ENCODE measurements at places on chromosomes 2 and 18.

GRCh38 chr2:230905448-230906421, 19.3 kb downstream of the GPR55 start:
- DNase-seq: no peak

DNA sequence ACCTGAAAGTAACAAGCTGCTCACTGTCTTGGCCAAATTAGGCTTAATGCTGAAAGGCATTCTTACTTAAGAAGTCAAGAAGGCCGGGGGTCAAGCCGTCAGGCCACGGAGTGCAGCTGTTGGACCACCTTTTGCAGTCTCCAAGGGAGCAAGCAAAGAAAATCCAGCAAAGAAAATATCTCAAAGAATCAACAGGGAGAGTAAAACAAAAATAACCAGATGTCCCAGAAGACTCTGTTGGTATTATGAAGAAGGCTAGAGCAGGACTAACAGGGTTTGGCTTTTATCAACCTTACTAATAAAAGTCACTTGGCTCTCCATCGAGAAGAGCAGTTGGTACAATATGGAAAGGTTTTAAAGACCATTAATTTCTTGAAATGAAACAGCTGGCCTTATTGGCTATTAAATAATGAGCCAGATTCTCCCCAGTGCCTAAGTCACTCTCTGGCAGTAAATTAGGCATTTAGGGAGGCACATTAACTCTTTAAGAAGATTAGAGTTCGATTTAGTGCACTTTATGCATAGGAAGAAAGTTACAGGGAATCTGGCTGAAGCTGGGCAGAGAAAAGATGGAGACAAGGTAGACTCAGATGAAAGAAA, 110.8 kb upstream of the NRP2 start:
- DNase-seq: no peak

DNA sequence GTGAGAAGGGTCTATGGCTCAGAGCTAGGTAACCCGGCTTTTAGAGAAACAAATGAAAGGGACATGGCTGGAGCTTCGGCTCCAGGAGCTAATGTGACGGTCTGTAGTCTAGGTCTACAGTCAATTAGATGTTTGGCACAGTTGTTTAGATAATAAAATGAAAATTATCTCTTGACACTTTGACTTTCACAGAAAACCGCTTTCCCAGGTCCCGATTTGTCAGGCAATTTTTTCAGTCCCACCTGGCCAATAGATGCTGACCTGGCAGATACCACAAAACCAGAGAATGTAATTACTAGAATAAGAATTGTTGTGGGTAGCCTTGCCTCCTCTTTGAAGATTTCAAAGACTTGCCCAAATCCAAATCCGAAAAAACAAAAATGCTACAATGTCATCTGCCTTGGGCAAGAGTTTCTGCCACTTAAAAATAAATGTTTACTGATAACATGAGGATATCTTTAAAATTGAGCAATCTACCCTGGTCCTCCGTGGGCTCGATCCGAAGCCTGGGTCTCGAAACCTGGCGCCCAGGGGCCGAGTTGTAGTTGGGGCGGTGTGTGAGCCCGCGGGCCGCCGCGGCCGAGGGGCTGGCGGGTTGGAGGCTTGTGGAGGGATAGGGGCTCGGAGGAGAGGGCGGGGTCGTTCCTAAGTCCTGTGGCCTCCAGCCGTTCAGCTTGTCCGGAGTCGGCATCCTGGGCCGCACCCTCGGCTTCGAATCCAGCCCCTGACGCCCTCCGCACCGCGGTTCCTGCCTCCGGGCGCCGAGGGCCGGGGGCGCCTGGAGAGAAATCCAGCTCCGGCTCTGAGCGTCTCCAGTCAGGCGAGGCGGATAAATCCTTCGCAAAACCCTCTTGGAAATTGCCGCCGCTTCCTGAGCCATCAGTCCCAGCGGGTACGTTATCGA, 2.3 kb downstream of the EMX1 start:
- DNase-seq: no peak

DNA sequence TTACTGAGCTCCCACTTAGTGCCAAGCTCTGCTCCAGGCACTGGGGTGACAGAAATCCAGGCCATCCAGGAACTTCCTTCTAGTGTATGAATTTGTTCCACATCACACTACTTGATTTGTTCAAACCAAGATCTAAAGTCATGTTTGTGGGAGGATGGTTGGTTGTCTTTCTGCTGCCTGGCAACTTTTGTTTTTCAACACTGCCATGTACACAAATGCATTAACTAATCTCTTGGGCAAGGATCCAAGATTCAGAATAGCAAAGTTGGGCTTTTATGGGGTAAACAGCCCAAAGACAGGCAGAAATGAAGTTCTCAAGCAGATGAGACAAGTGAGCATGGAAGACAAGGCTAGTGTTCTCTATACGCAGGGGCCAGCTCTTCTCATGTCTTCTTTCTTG, 53.4 kb upstream of the PROKR1 start:
- no peak for DNase-seq

DNA sequence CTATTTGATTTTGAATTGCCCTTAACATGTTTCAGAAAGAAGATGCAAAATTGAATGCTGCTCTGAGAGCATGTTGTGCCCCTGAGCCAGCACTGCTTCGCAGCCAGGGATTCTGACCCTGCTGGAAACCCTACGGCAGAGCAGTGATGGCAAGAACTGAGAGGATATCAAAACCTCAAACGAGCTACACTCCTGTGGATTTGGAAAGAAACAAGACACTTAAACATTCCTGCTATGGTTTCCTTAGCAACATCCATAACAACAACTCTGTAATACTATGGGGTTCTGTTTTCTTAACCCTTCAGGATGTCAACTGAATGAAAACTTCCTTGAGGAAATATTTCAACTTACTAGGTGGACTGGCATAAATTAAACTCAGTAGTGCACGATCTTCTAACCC, 649.1 kb downstream of the NYAP2 start:
- DNase-seq: no peak

DNA sequence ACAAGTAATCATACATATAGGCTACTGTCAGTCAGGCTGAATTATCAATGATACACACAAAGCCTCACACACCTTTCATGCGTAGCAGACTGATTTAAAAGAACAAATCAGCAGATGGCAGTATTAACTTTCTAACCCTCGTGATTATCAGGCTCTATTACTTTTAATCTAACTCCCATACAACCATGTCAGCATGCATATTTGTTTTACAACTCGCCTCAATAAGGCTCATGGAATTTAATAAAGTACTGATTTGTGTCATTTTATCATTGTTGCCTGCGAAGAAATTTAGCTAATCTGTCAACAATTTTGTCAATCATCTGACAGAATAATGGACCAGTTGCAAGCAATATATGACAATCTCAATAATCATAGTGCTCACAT, 82.8 kb downstream of the SLC25A12 start:
- DNase-seq: peak; percentile 61

- DNase-seq: no peak
These were observed 356.9 kb downstream of the SETBP1 start for GRCh38 chr18:45037618-45038017.
